Upper lobe of left lung (tissue), 6 donors: ENCODE measurements at places on chromosomes 1 and 21.

- H3K27me3 ChIP-seq, result no peaks in the 10 kb centered on the region
- H3K4me1 ChIP-seq, result no peaks in the 10 kb centered on the region
- H3K4me3 ChIP-seq, result no peak overlapping the region
- DNase-seq, result no peak
Observed at GRCh38 chr1:10122926-10123325, 87.4 kb upstream of the KIF1B start.

DNA sequence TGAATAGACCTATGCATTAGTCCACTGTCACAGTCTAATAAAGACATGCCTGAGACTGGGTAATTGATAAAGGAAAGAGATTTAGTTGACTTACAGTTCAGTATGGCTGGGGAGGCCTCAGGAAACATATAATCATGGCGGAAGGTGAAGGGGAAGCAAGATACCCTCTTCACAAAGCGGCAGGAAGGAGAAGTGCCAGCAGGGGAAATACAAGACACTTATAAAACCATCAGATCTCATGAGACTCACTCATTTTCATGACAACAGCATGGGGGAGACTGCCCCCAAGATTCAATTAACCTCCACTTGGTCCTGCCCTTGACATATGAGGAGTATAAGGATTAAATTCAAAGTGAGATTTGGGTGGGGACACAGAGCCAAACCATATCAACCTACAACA is 59.4 kb downstream of the CAPN9 start:
- no peaks in the 10 kb centered on the region for H3K36me3 ChIP-seq
- H3K4me3 ChIP-seq, result no peak overlapping the region

DNA sequence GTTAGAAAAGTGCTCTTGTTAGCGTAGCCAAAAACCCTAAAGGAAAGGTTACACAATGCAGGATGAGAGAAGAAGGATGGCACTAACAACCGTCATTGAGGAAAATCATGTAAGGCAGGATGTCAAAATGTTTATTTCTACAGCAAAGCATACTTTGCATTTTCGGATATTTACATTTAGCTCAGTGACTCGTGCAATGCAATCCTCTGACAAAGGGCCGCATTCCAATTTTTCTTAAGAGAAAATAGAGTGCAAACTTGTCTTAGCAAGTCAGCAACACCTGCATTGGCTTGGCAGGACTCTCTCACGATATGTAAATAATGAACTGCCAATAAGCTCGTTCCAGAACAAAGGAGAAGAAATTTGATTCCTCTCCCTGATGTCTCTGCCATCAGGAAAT is 33.3 kb downstream of the TIAM1 start:
- no peaks in the 10 kb centered on the region for H3K4me1 ChIP-seq
- no peak overlapping the region for H3K27ac ChIP-seq
- H3K36me3 ChIP-seq, result no peaks in the 10 kb centered on the region
- H3K27me3 ChIP-seq, result no peaks in the 10 kb centered on the region

DNA sequence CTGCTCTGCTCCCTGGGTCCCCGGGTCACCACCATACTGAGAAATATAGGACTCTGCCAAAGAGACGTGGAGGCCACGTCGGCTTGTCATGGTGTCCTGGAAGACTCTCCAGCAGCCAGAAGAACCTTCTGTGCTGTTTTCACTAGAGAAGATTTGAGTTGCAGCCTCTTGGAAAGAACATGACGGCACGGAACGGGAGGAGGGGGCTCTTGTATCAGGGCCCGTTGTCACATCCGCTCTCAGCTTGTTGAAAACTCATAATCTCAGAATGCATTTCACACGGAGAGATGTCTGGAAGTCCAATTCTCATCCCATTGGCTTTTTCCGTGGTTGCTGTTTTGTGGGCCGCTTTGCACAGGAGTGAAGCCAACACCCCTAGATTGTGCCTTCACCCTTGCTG is 39.4 kb upstream of the FAM3B start:
- H3K4me1 ChIP-seq, result no peaks in the 10 kb centered on the region
- no peak for DNase-seq
- no peak overlapping the region for H3K4me3 ChIP-seq
- no peaks in the 10 kb centered on the region for H3K27me3 ChIP-seq

- H3K4me1 ChIP-seq, result no peaks in the 10 kb centered on the region
- no peak overlapping the region for H3K4me3 ChIP-seq
- no peak overlapping the region for H3K27ac ChIP-seq
Observed at GRCh38 chr1:118346936-118347335, 161.9 kb upstream of the SPAG17 start.

DNA sequence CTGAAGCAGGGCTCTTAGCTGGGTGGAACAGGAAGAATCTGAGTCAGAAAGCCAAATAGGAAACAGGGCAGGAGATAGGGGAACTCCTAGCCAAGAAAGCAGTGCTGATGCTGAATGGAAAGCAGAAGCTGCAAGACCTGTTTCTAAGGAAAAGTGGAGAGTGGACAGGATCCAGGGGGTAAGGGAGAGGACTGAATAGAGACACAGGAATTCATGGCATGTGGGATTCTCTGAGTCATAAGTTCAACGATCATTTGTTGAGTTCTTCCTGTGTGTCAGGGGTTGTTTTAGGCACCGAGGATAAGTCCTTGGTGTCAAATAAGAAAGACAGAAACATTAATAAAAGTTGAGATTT is 153.8 kb upstream of the FGGY start:
- H3K27me3 ChIP-seq, result no peaks in the 10 kb centered on the region
- H3K4me3 ChIP-seq, result no peak overlapping the region
- H3K27ac ChIP-seq, result no peak overlapping the region
- no peak for DNase-seq

- H3K27ac ChIP-seq, result no peak overlapping the region
- DNase-seq, result no peak
- H3K4me1 ChIP-seq, result no peaks in the 10 kb centered on the region
- H3K36me3 ChIP-seq, result no peaks in the 10 kb centered on the region
- H3K27me3 ChIP-seq, result no peaks in the 10 kb centered on the region
- no peak overlapping the region for H3K4me3 ChIP-seq
Observed at GRCh38 chr21:35616090-35616489, 444.2 kb downstream of the SETD4 start.

GRCh38 chr1:241990040-241990439 is 8.9 kb downstream of the MAP1LC3C start:
- no peaks in the 10 kb centered on the region for H3K27me3 ChIP-seq
- DNase-seq, result peak; percentile 34
- H3K27ac ChIP-seq, result no peak overlapping the region
- no peaks in the 10 kb centered on the region for H3K4me1 ChIP-seq

GRCh38 chr1:150813028-150813707 is 5.1 kb upstream of the CTSK start:
- H3K4me1 ChIP-seq, result no peaks in the 10 kb centered on the region
- peak; percentile 83 for DNase-seq
- H3K27ac ChIP-seq, result no peak overlapping the region
- H3K27me3 ChIP-seq, result no peaks in the 10 kb centered on the region
- no peak overlapping the region for H3K4me3 ChIP-seq

GRCh38 chr21:17388226-17388625 is 124.6 kb upstream of the CXADR start:
- H3K4me3 ChIP-seq, result no peak overlapping the region
- no peaks in the 10 kb centered on the region for H3K36me3 ChIP-seq
- H3K27me3 ChIP-seq, result no peaks in the 10 kb centered on the region
- no peaks in the 10 kb centered on the region for H3K4me1 ChIP-seq
- no peak for DNase-seq
- H3K27ac ChIP-seq, result no peak overlapping the region

DNA sequence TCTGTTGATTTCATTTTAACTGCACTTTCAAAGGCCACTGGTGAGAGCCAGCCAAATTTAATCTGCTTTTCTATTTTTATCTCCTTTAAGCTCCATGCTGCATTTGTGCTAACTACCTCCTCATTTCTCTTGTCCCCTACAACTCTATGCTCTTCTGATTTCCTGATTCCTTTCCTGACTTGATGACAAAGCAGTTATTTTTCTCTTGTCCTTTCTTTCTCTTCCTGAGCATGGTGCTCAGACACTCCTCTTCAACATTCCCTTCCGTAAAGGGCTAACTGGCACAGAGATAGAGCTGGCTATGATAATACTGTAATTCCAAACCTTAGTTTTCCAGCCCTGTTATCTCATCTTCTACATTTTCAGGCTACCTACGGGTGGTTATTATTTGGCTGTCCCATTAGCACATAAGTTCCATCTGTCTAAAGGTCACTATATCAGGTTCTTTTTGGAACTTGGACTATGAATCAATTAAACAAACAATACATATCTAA is 6.8 kb upstream of the BCAS2 start:
- H3K4me3 ChIP-seq, result no peak overlapping the region
- no peak overlapping the region for H3K27ac ChIP-seq
- no peaks in the 10 kb centered on the region for H3K4me1 ChIP-seq
- no peak for DNase-seq
- H3K36me3 ChIP-seq, result peaks cover 24% of the 10 kb centered on the region
